ENCODE measurements at places on chromosomes 3 and 15.

DNA sequence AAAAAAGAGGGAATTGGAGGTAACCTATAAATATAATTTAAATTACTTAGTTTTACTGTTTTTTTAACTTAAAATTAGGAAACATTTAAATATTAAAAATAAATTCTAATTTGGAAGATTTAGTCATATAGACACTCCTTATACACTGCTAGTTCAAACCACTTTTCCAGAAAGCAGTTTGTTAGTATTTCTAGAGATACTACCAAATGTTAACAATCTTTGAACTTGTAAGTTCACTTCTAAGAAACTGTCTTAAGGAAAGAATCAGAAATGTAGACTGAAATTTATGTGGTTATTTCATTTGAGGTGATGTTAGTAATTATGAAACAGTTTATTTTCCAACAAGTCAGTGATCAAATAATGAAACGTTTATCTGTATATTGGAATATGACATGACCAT lies 22.7 kb downstream of the CTDSPL2 start:
- no peak for DNase-seq

- no peak for DNase-seq
These were observed 14.8 kb upstream of the ZNF639 start for GRCh38 chr3:179308001-179308400.

- DNase-seq, result no peak
These were observed 257.1 kb downstream of the TUSC7 start for GRCh38 chr3:116966649-116967048.

DNA sequence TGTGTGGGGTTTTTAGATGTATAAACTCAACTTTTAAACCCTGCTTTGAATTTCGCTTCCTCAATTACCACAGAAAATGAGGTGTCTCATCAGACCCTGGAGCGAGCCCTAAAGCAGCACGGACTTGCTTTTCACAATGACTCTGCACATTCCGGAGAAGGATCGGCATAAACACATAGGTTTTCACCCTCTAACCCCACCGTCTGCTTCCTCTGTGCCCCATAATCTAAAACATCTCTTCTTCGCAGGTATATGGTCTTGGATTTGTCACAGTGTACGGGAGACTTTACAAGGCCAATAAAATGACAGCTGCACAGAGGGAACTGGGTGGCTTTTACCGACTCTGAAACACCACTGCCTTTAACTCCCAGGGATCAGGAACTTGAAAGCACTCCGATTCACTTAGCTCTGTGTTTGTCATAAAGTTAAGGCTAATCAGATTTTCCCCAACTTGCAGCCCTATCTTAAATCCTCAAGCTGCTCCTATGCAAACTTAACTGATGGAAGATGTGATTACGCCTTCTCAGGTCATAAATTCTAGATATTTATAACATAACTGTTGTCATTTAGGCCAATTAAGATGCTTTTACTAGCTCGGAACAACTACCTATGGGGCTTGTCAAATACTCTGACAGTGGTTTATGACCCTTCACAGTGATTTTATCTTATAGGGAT lies 133.4 kb upstream of the WNT5A start:
- peak; percentile 24 for DNase-seq

GRCh38 chr3:132187746-132188145 lies 129.5 kb upstream of the ACP3 start:
- no peak for DNase-seq

GRCh38 chr15:97761110-97761509 lies 199.4 kb upstream of the ARRDC4 start:
- DNase-seq, result no peak

DNA sequence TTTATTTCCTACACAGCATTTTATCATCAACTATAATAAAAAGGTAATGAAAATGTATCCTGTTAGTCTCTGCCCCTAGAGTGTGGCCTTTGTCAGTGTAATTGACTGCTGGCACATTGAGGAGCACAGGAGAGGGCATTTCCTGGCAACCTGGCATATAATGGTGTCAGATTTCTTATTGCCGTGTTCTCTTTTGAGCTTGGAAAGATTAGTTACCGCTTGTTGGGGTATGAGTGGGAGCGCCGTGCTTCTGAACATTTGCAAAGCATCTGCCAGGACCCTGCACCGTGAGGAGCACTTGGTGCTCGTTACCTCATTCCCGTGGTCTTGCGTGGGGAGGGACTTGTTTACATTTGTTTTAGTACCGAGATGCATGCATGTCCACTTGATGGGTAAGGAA lies 124.4 kb downstream of the PTPRG start:
- DNase-seq, result no peak

DNA sequence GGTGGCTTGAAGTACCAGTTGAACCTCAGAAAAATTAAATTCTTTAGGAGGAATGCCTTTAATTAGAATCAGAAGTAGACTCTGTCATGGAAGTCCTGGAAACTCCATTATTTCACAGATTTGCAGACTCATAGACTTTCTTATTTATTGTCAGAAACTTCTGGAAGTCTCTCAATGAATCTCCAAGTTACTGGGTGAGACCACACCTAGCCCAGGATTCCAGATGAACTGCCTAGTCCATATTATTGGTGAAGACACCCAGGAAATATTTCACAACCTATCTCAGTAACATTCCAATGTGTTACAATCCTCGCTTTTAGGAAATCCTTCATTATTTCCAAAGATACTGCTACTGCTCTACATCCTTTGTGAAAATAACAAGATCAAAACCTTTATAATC lies 6.5 kb upstream of the THBS1 start:
- no peak for DNase-seq

GRCh38 chr3:178010306-178010705 lies 525.9 kb upstream of the KCNMB2 start:
- no peak for DNase-seq

GRCh38 chr3:35067750-35068149 lies 571.6 kb upstream of the ARPP21 start:
- DNase-seq, result no peak

- DNase-seq, result no peak
These were observed 19.5 kb upstream of the THRB start for GRCh38 chr3:24514119-24514518.
